Hematopoietic multipotent progenitor cell (in vitro differentiated cells): ENCODE measurements at places on chromosomes 3 and 15. TPM values are rescaled to one million over a fixed set of nuclear protein-coding genes. Genes with fewer than 3 reads are reported as not detected.
A peak's percentile ranks its signal among the peaks of the same experiment; 100 is the strongest.

The TICRR gene
- total RNA-seq, result 1.6 TPM

The GPR27 gene
- total RNA-seq, result 15.3 TPM

The HRG gene
- not detected for total RNA-seq

The RAB6B gene
- total RNA-seq, result 0.27 TPM

The NUSAP1 gene
- 10.5 TPM for total RNA-seq

The GOLGA8S gene
- total RNA-seq, result 0.27 TPM

DNA sequence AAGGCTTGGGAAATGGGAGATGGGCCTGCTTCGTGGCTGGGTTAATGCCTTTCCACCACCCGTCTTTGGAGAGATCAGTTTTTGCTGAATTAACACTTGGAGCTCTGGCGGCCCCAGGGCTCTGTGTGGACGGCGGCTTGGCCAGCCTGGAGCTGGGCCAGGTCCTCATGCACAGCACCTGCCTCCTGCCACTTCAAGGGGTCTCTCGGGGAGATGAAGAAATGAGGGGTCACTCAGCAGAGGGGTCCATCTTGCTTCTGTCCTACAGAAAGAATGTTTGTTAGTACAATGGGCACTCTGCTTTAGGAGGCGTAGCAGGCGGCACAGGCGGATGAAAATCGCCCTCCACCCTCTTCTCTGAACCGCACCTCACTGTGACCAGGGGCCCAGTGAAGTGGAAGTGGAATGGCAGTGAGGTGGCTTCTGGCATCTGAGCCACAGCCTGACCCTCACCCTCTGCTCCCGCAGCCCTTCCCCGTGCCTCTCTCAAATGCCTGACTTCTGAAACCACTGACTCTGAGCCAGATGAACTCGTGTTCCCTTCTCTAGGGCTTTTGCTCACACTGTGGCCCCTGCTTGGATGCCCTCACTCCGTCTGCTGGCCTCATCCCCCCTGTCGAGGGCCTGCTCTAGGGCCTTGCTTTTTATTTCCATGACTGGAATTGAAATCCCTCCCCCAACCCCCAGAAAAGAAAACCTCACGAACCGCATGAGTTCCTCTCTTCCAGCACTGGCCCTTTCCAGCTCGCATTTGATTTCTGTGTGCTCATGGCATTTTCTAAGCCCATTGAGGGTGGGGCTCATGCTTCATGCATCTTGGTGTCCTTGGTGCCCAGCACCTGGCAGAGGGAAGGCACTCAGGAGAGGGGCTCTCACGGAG is 42.2 kb downstream of the CHDH start:
- no peak for DNase-seq

DNA sequence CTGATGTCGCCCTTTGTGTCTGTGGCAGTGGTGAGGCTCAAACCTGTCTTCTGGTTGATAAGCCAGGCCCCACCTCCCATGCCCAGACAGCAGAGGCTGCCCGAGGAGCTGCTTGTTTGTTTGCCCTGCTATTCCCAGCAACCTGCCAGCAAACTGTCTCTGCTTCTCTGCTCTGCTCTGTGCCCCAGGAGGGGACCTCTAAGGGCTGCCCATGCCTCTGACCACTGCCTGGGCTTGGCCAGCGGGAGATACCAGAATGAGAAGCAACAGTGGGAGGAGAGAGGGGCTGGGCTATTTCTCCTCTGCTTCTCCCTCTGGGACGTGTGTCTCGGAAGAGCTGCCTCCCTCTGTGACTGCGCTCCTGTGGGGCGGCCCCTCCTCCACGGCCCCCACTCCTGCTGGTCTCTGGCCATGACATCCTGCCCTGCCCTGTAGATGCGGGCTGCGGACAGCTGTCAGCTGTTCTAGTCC is 213.1 kb downstream of the RPLP1 start:
- DNase-seq, result no peak

- DNase-seq, result no peak
Observed at GRCh38 chr3:48107227-48107626, 81.0 kb downstream of the CDC25A start.

DNA sequence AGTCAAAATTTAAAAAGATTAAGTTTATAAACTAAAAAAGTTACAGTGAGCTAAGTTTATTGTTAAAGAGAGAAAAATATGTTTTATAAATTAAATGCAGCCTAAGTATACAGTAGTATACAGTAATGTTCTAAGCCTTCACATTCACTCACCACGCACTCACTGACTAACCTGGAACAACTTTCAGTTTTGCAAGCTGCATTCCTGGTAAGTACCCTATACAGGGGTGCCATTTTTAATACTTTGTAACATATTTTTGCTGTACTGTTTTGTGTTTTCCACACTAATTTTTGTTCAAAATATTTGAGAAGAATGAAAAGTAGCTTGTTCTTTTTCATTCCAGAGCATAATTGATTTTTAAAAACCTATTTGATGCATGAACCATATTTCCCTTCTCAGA is 524.9 kb downstream of the RBMS3 start:
- DNase-seq, result no peak

- no peak for DNase-seq
Observed at GRCh38 chr15:25707656-25708365, 155.3 kb downstream of the ATP10A start.

GRCh38 chr3:134937256-134938028 is 142.4 kb downstream of the EPHB1 start:
- DNase-seq, result no peak

DNA sequence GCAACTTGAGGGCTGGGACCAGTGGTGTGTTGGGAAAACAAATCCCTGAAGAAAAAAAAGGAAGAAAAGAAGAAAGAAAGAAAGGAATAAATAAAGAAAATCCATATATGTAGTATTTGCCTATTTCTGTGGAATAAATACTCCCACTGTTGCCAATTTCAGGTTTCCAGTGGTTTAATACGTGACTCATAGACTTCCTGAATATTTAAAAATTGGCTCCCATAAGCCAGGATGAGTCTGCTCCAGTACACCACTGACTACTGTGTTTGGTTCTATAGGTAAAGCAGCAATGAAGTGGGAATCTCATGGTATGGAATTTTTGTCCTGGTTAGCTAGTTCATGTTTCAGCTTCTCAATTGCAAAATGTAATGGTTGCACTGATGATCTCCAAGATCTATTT is 31.6 kb downstream of the PYDC2 start:
- DNase-seq, result no peak

GRCh38 chr3:171817074-171817800 is 7.0 kb upstream of the PLD1 start:
- DNase-seq, result no peak

DNA sequence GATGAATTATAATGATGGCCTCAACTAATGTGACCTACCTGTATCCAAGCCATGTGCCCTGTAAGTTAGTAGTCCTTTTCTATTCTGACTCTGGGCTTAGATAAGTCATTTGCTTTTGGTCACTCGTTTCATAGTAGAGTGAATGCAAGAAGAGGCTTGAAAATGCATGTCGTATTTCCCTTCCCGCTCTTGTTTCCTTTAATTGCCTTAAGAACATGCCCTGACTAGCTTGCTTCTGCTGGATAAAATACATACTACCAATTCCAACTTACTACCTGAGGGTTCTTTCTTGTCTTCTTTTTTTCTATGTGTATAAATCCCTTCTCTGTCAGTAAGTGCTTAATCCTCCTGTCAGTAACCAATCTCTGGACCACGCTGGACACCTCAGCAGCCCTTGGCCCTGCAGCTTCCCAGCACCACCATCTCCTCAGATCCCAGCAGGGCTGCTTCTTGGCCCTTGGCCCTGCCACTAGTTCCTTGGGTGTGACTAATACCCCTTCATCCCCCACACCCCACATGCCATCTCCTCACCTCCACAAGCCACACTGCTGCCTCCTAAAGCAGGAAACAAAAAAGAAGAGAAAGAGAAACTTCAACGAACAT is 771.7 kb downstream of the IGSF11 start:
- no peak for DNase-seq

- peak; percentile 94 for DNase-seq
Observed at GRCh38 chr3:72820415-72820814, 27.8 kb downstream of the SHQ1 start.

DNA sequence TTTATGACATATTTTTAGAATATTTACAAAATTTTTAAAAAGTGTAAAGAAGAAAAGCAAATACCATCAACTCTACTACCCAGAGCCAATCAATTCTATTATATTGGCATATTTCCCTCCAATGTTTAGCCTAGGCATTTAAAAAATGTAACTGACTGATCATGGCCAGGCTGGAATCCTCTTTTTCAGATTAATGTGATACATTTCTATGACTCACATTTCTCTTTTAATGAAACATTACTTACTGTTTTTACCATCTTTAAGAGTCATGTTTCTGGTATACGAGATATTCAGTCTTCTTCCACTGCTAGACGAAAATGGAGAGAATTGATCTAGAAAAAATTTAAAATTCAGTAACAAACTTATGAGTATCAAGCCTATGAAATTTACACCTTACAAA is 53.4 kb upstream of the DCUN1D1 start:
- DNase-seq, result no peak

DNA sequence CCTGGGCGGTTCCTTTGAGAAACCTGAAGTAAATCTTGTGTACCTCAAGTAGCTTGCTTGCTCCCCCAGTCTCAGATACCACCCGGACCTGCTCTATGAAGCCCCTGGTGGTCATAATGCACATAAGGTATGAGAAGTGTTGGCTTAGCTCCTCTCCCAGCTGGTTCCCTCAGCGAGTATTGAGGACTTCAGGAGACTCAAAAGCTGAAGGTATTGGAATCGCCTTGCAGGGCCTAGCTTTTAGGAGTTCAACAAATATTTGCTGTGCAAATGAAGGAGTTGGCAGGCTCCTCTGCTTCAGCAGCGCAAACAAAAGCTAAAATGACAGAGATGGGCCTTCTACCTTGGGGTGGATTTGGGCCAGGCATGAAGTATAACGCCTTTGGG is 1.7 kb downstream of the CMTM8 start:
- DNase-seq, result peak; percentile 59

DNA sequence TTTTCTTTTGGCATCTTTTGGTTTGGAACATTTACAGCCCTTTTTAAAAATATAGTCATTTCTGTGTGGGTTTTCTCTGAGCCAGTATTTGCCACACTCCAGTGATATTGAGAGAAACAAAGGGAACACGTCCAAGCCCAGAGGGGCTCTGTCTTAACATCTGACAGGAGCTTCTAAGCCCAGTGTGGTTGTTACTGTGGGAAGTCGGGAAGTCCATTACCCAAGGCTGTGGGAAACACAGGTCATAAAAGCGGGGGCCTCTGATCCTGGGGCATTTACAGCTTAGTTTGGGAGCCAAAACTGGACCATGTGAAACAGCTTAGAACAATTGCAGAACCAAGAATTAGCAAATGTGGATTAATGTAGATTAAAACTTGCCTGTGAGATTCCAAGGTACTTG is 123.0 kb downstream of the PTPRG start:
- DNase-seq, result no peak

DNA sequence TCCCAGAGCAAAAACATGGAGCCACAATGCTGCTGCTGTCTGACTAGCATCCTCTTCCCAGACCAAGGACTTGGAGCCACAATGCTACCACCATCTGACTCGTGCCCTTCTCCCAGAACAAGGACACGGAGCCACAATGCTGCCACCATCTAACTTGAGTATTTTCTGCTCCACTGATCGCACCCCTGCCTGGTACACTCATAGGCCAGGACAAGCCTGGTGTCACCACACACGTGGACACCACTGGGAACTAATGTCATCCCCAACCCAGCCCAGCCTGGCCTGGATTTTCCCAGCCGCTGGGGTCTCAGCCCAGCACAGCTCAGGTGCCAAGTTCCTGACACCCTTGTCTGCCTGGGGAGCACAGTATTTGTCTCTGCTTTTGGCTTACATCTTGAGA is 52.7 kb upstream of the GRIP2 start:
- no peak for DNase-seq

DNA sequence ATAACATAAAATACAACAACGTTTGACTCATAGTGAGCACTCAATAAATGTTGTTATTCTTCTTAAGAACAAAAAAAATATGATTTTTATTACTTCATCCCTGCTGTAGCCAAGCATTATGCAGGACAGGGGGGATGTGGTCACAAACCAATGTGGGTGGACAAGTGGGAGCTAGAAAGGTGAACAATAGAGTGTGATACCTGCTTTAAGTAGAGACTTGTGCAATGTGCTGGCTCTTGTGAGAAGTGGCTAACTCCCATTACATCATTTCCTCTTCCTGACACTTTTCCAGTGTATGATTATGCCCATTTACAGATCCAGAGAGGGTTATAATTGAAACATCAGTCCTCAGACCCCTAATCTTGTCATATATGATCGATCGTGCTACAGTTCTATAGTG is 193.6 kb downstream of the UBE2E2 start:
- no peak for DNase-seq

- no peak for DNase-seq
Observed at GRCh38 chr3:177463863-177464262, 266.6 kb upstream of the TBL1XR1 start.

DNA sequence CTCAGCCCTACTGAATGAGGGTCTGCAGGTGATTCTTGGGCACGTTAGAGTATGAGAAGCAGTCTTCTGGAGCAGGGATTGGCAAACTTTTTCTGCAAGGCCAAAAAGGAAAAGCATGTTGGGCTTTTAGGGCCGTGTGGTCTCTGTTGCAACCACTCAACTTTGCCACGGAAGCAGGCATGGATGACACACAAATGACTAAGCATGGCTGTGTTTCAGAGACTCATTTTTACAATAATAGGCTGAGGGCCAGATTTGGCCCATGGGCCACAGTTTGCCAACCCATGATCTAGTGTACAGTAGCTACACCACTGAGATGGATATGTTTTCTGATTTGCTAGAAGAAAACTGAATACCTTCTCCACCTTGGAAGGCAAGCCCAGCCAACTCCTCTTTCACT is 66.1 kb upstream of the PRICKLE2 start:
- no peak for DNase-seq

- DNase-seq, result no peak
Observed at GRCh38 chr3:49661281-49661680, 12.9 kb upstream of the APEH start.

DNA sequence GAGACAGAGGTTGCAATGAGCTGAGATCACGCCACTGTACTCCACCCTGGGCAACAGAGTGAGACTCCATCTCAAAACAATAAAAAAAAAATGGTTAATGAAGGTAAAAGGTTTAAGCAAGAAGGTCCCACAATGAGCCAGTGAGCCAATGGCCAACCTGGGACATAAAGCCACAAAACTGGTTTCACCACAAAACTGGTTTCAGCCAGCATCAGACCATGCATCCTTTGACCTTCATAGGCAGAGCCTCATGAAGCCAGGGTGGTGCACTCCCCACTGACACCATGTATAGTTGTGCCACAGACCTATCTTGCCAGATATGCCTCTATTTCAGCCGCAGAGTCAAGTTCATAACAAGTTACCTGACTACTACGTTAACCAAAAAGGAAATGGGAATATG is 41.9 kb downstream of the SCAP start:
- no peak for DNase-seq

DNA sequence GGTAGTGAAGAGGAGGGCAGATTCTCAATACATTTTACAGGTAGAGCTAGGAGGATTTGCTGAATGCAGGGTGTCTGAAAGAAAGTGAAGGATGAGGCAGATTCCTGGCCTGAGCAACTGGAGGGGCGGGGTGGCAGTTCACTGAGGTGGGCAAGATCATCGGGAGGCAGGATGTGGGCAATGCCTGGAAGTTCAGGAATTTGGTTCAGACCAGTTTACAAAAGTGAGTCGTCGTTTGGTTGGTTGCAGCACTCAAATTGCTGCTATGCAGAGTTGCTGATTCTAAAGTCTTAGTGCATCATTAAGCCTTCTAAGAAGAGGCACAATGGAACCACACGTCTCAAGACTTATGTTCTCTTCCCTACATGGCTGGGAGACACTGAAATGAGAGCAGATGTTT is 134.0 kb downstream of the MFSD1 start:
- no peak for DNase-seq

GRCh38 chr3:32208447-32208846 is 30.0 kb upstream of the CMTM8 start:
- DNase-seq, result no peak

- no peak for DNase-seq
Observed at GRCh38 chr15:80343554-80343992, 60.6 kb upstream of the ARNT2 start.

GRCh38 chr15:84962955-84963354 is 18.7 kb upstream of the PDE8A start:
- DNase-seq, result no peak
